Activated CD8-positive, alpha-beta memory T cell treated with anti-CD3 and anti-CD28 coated beads, Interleukin-2, amount 10 ng/mL, durations not matched to agents 7 days and 5 days (primary cell): ENCODE measurements at places on chromosomes 13 and 19. TPM values are rescaled to one million over a fixed set of nuclear protein-coding genes. Genes with fewer than 3 reads are reported as not detected.

Gene WASF3
- total RNA-seq: not detected

Gene RGS9BP
- 0.28 TPM for total RNA-seq

Gene PPM1N
- total RNA-seq: 4.5 TPM

Gene TSHZ3
- 1.5 TPM for total RNA-seq

Gene SLC10A2
- total RNA-seq: not detected

Gene TNFSF9
- total RNA-seq: 18.5 TPM

Gene ADAMTSL5
- total RNA-seq: 0.91 TPM

Gene FREM2
- 0.23 TPM for total RNA-seq

Gene MATK
- 26.8 TPM for total RNA-seq

Gene C13orf42
- not detected for total RNA-seq

Gene ZNF382
- total RNA-seq: 11.2 TPM

Gene ICAM1
- total RNA-seq: 31.5 TPM

Gene IL4I1
- 12.3 TPM for total RNA-seq

Gene TMEM255B
- total RNA-seq: 1.3 TPM

Gene KIRREL2
- 1.1 TPM for total RNA-seq

Gene HAUS5
- 59.2 TPM for total RNA-seq

Gene RASA3
- total RNA-seq: 49.2 TPM

Gene ADPRHL1
- total RNA-seq: 0.96 TPM

Gene PEX11G
- total RNA-seq: 1.9 TPM

Gene B3GNT8
- 3.2 TPM for total RNA-seq

Gene ZNF600
- total RNA-seq: 23.8 TPM

Gene SIGLEC8
- total RNA-seq: not detected

Gene SBK3
- total RNA-seq: not detected

Gene ZNF283
- 5.2 TPM for total RNA-seq

Gene FFAR3
- total RNA-seq: not detected

Gene TEAD2
- not detected for total RNA-seq

Gene TRMT1
- 43.2 TPM for total RNA-seq

Gene APOE
- 0.47 TPM for total RNA-seq

Gene STOML3
- total RNA-seq: not detected

Gene MICOS13
- total RNA-seq: 49.1 TPM

Gene PPFIA3
- total RNA-seq: 3.6 TPM

Gene AMH
- 6.0 TPM for total RNA-seq

Gene CD177
- total RNA-seq: not detected
